ENCODE measurements at places on chromosomes 13 and 19.
A peak's percentile ranks its signal among the peaks of the same experiment; 100 is the strongest.

DNA sequence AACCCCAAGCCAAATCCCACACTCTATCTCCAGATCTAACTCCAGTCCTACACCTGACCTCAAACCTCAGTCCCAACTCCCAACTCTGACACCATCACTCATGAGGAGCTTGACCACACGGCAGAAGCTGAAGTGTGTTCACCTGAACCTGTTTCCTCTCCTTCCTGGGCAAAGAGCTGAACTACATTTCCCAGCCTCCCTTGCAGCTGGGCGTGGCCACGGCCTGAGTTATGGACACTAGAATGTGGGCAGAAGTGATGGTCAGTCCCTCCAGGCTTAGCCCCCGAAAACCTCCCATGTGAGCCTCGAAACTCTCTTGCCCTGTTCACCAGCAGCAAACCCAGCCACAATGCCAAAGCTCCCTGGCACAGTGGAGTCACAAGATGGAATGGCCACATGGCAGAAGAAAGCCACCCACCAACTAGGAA, 19.5 kb upstream of the MEIS3 start:
- no peak for DNase-seq

DNA sequence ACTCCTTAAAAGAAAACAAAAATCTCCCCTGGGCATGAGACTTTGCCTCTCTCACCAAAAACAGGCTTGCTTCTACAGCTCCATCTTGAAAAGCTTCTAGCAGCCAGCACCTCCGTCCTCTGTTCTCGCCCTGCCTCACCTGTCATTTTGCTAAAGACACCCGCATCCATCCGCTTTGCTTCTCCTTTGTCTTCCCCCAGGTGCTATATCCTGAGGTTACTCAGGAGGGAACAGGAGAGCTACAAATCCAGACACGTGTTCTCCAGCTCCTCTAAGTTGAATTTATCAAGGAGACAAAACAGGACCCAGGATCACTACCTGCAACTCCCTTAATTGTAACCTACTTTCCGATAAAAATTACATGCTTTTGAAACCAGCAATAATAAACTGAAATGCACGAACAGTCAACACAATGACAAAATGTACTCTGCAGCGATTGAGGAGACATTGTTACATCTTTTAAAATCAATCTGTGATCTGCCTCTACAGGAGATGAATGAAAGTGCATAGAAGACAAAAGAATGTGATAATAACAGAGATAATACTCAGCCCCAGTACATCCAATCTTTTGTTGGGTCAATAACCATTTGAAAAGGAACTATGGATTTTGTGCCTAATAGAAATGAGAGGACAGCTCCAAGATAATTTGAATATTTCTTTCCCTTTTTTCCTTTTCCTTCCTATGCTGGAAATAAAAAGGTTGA, 221.2 kb downstream of the DCLK1 start:
- no peak for DNase-seq

- no peak for DNase-seq
Measured at GRCh38 chr13:112802802-112803195, 113.0 kb downstream of the ATP11A start.

GRCh38 chr13:110553417-110553816, 8.1 kb downstream of the RAB20 start:
- DNase-seq, result no peak

DNA sequence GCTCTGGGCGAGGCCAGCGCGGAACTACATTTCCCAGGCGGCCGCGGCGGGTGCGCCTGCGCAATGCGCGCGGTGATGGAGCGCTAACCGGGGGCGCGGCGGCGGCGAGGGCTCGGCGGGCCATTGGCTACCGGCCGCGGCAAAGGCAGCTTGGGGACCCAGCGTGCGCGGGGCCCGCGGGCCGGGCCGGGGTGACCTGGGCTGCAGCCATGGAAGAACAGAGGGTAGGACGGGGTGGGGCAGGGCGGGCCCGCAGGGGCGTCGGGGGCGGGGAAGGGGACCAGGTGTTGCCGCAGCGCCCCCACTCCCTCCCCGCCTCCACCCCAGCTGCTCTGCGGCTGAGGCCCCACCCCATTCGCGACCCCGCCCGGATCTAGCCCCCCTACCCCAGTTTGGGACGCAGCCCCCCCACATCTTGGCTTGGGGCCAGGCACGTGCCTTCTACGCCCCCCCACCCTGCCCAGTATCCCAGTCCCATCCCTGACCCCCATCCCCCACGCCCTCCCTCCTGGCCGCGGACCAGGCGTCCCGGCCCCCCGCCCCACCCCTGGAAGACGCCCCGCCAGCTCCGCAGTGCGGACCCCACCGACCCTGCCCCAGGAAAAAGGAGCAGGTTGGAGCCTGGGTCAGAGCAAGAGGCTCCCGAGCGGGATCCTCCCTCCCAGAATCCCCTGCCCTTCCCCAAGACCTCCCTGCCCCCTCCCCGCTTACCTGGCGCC, at the start of gene FSD1:
Gene FSD1 (plus strand): TSS at position 61 of the 719 bp plus-strand sequence. CDS start 149 bp downstream, at position 210.
- no peak for DNase-seq

- DNase-seq, result peak; percentile 48
Measured at GRCh38 chr19:6800991-6801484, 28.5 kb downstream of the VAV1 start.

- no peak for DNase-seq
Measured at GRCh38 chr13:67856955-67857354, 626.8 kb upstream of the PCDH9 start.

GRCh38 chr13:77465603-77466195, 69.8 kb upstream of the SCEL start:
- DNase-seq, result no peak

GRCh38 chr19:49746206-49746958, 16.7 kb downstream of the TSKS start:
- no peak for DNase-seq

GRCh38 chr13:21733475-21734263, 62.8 kb downstream of the FGF9 start:
- no peak for DNase-seq

DNA sequence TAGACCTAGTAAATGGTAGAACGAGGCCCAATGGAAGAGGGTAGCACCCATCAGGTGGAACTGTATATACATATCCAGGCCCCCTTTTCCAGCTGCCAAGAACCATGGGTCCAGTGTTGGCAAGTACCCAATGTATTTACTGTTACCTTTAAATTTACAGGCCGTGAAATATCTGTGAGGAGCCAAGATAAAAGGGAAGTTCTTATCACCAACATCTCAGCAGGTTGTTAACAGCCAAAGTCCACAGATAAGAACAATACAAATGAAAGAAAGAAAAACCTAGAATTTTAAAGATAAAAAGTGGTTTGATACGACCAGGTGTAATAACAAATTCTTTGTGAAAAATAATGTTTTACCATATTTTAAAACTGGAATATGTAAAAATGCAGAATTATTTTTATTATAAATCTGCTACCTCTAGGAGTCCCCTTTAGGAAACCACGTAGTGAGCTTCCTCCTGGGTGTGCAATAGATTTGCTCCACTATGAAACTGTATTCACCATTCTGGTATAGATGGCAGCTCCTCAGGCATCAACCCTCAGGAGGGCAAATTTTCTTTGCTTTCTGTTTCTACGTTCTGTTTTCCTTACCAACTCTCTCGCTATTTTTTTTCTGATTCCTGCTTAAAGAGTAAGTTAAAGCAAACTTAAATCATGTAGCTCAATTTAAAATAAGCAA, 292.2 kb upstream of the SLC10A2 start:
- no peak for DNase-seq

GRCh38 chr19:10111405-10111811, at the start of gene P2RY11:
TSS of gene P2RY11 (plus strand) at chr19:10111693. CDS start at chr19:10111722, 29 bp downstream.
- peak; percentile 50 for DNase-seq

- no peak for DNase-seq
Measured at GRCh38 chr19:343451-343931, 1.1 kb downstream of the MIER2 start.

DNA sequence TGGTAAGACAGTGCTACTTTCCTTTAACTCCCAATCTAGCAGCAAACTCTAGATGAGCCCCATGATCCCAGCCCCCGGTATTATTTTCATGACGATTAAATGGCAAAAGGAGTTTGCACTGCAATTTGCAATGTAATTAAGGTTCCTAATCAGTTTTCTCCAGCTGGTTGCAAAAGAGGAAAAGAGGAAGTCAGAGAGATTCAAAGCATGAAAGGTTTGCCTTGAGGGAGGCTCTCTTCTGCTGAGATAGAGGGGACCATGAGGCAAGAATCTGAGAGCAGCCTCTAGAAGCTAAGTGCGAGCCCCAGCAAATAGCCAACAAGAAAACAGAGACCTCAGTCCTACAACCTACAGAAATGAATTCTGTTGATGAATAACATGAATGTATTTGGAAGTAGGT, 527.1 kb downstream of the UQCRFS1 start:
- peak; percentile 21 for DNase-seq
